ENCODE measurements at places on chromosomes 1 and 21.

DNA sequence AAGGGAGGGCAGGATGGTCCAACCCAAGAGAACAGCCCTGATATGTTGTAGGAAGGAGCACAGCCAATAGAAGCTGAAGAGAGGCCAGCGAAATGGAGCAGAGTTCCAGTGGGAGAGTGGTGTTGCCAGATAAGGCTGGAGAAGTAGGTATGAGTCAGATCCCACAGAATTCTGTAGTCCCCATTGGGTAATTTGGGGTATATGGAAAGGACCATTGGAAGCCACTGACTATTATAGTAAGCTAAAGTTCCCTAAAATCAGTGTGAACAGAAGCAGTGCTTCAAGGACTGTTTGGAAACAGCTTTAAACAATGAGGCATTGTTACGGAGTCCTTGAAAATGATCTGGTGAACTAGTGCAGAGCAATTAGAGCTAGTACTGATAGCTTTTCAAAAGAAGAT, 63.0 kb downstream of the DISP1 start:
- DNase-seq = no peak

GRCh38 chr21:43373362-43374227, 53.3 kb downstream of the SIK1 start:
- DNase-seq = no peak

DNA sequence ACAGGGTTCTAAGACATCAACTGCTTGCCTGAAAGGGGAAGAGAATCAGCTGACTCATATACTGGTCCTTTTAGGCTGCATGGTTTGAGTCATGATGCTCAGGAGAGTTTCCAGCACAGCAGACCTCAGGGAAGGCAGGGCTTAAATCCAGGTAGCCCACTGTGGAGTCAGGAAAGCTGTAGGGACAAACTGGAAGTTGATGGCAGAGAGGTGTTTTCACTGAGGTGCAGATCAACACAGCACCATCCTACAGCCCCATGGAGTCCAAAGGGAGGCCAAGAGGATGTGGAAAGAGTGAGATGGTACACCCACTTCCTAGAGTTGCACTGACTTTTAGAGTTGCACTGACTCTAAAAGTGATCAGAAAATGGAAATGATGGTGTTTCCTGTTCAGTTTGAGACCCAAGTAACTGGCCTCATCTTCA, 252.4 kb upstream of the DUSP10 start:
- DNase-seq = no peak

GRCh38 chr1:40817791-40818263, 34.2 kb downstream of the KCNQ4 start:
- DNase-seq = no peak

- DNase-seq = peak; percentile 77
Measured at GRCh38 chr1:198024782-198025181, 107.6 kb downstream of the LHX9 start.

DNA sequence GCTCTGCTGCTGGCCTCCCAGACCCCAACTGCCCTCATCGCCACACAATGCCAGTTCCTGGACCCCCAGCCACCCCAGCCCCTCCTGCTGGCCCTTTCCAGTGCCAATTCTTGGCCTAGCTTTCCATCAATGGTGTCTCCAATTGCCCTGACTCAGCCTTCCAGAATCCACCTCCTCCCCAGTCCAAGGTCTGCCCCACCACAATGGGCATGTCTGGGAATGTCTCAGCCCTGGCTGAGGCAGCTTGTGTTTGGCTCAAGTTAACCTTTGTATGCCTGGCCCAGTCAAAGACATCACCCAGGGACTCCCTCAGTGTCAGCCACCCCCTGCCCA, 16.4 kb downstream of the ALDH4A1 start:
- DNase-seq = no peak

DNA sequence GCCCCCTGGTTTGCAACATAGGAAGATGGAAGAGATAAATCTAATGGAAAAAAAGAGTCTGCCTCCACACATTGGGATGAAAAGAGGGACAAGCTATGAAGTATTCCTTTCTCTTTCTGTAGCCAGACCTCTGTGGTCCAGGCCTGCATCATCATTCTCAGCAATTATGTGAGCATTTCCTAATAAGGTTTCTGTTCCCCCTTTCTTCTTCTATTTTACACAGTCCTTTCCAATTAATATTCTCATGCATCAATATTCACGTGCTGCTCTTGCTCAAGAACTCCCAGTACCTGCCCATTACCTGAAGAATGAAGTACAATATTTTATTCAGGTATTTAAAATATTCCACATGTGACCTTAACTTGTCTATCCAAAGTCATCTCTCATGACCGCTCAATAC, 8.2 kb upstream of the SLC30A1 start:
- no peak for DNase-seq

DNA sequence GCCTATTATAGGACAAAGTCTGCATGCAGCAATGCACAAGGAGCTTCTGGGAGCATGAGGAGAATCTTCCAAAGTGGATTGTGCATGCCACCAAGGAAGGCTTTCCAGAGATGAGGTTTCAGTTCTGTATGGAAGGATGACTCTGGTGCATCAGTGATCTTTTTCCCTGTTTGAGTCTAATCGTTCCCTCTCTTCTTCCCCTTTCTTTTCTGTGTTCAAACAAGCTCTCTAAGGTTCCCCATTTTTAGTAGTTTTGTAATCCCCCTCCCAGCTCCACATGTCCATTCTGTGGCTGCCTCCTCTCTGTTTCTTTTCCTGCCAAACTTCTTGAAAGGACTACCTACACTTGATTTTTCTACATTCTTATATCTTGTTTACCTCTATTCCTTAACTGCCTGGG, 43.3 kb upstream of the USP25 start:
- DNase-seq = no peak
